ENCODE measurements at places on chromosomes 6 and 20.

DNA sequence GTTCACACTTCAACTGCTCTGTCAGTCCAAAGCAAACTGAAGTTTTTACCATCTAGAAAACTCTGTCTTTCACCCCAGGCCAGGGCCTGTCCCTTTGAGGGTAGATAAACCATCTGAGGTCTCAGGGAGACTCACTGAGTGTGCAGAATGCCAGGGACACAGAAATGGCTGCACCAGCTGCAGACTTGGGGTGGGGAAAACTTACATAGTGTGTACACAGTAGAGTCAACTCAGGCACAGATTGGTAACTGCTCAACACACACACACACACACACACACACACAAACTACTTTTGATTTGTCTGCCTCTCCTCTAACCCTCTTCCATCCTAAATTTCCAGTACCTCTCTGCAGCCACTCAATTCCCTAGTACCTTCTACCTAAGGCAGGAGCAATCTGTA lies 374.9 kb upstream of the JAG1 start:
- no peak for DNase-seq

DNA sequence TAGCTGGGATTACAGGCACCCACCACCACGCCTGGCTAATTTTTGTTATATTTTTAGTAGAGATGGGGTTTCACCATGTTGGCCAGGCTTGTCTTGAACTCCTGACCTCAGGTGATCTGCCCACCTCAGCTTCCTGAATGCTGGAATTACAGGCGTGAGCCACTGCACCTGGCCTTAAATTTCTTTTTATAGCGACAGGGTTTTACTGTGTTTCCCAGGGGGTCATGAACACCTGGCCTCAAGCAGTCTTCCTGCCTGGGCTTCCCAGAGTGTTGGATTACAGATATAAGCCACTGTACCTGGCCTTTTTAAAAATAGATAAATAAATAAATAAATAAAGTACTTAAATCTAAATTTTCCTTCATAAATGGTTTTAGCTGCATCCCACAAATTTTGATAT lies 57.5 kb downstream of the LIN28B start:
- no peak for DNase-seq

GRCh38 chr20:51346686-51347485 lies 195.6 kb downstream of the NFATC2 start:
- no peak for DNase-seq

GRCh38 chr6:131765081-131765803 lies 42.6 kb upstream of the ENPP1 start:
- no peak for DNase-seq

- no peak for DNase-seq
Observed at GRCh38 chr6:84897988-84898594, 133.7 kb upstream of the TBX18 start.

GRCh38 chr20:54048891-54049545 lies 21.4 kb downstream of the BCAS1 start:
- DNase-seq: no peak

- no peak for DNase-seq
Observed at GRCh38 chr20:9485614-9486340, 28.6 kb upstream of the LAMP5 start.

DNA sequence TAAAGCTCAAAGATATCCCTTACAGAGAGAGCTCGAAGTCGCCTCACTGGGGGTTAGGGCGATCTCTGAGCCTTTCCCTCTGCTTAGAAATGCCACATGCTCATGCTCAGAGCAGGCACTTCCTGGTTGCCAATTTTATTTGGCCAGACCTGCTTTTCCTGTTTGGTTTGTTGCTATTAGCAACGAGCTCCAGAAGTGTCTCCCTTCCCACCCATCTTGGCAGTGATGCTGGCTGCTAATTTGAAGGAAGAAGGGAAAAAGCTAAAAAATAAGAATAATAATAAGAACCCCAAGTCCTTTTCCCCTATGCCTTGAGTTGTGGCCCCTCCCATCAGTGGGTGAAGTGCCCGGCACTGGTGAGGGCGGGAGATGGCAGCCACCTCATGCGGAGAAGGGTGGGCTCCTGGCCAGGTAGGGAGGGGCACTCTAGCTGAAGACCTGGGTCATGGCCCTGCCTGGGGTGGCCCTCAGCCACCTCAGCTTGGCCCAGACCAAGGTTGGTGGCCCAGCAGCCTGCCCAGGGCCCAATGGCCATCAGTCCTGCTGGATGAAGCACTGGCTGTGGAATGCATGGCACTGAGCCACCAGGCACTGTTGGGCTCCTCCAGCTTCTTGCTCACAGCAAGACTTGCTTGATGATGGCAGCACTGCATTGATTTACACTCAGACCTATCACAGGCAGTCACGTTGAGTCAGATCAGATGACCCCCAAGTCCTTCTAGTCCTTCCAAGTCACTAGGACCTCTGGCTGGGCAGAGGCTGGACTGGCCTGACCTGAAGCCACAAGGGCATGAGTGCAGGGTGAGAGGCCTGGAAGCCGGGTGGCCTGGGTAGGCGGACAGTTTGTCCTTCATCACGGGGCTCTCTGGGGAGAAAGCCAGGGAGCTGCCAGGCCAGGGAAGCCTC lies 79.0 kb downstream of the SYNJ2 start:
- DNase-seq: peak; percentile 35

DNA sequence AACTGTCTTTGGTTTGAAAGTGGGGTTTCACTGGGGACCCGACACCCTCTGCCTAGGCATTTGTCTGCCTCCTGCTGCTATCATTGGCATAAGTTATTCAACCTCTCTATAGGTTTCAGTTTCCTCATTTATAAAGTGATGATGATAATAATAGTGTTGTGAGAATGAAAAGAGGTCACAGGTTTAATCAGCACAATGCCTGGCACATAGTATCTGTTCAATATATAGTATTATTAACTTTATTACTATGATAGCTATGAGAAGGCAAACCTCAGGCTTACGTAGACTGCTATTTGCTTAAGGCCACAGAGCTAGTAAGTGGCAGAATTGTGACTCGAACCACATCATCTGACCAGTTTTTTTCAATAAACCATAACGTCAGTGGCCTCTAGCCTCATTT lies 256.8 kb downstream of the CDKAL1 start:
- DNase-seq: no peak

DNA sequence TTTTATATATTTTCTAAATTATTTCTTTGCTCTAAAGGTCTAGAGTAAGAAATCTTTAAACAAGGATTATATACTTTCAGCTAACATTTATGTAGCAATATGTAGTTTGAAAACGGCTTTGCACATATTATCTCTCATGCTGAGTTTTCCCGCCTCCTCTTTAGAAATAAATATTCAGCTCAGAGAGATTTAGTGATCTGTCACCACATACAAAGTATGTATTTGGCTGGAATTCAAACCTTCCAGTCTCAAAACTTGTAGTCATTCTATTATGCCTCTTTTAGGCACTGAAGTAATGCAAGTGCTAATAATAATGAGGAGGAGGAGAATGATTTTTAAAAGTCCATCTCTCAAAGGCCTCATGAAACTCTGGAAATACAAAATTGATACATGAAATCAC lies 525.0 kb downstream of the GRIK2 start:
- no peak for DNase-seq
